ENCODE measurements at places on chromosomes 11 and 22.

DNA sequence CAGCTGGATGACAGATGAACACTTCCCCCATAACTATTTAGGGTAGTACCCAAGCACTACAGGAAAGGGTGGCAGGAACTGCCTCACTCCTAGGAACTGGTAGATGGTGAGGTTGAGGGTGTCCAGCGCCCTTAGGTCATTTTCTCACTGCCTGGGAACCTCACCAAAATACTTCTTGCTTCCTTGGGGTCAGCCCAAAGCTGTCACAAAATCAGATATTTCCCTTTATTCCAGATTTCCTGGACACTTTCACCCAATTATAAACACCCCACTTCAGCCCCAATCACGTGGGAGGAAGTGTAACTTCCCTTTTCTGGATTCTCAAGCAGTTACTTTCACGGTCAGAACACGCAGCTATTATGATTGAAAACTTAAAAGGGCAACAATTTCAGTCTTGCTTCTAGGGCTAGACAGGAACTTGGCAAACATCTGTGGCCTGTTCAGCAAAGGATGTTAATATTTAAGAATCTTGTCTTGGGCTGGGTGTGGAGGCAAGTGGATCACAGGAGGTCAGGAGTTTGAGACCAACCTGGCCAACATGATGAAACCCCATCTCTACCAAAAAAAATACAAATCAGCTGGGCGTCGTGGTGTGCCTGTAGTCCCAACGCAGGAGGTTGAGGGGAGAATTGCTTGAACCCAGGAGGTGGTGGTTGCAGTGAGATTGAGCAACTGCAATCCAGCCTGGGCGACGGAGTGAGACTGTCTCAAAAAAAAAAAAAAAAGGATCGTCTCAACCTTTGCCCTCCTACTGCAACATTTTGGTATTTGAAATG, 4.0 kb downstream of the FTH1 start:
- DNase-seq = no peak

DNA sequence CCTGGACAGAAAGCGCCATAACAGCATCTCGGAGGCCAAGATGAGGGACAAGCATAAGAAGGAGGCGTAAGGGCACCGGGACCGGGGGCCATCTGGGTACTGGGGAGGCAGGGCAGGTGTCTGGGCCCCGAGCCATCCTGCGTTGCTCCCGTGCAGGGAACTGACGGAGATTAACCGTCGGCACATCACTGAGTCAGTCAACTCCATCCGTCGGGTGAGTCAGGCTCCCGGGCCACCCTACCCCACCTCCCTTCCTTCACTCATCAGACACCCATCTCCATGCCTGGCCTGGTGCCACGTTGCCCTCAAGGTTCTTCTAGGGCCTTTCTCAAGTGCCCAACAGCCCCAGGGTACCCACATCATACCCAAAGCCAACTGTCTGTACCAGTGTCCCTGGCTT, 15.0 kb downstream of the PLCB3 start:
- no peak for DNase-seq

- DNase-seq = no peak
Measured at GRCh38 chr11:13104619-13105236, 95.6 kb downstream of the RASSF10 start.

GRCh38 chr11:66850235-66850587, 6.7 kb upstream of the LRFN4 start:
- no peak for DNase-seq

- DNase-seq = no peak
Measured at GRCh38 chr11:9710223-9710622, 46.3 kb downstream of the SWAP70 start.

DNA sequence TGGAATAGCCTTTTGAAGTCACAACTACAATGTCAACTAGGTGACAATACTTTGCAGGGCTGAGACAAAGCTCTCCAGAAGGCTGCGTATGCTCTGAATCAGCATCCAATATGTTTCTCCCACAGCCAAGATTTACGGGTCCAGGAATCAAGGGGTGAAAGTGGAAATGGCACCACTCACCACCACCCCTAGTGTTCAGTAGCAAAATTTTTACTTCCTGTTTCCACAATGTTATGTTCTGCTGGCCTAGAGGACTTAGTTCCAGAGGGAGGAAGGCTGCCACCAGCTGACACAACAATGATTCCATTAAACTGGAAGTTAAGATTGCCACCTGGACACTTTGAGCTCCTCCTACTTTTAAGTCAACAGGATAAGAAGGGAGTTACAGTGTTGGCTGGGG, 68.5 kb upstream of the MPEG1 start:
- no peak for DNase-seq

- DNase-seq = peak; percentile 34
Measured at GRCh38 chr11:128687321-128687720, 6.6 kb upstream of the FLI1 start.
